ENCODE measurements at places on chromosomes 13 and 19.

DNA sequence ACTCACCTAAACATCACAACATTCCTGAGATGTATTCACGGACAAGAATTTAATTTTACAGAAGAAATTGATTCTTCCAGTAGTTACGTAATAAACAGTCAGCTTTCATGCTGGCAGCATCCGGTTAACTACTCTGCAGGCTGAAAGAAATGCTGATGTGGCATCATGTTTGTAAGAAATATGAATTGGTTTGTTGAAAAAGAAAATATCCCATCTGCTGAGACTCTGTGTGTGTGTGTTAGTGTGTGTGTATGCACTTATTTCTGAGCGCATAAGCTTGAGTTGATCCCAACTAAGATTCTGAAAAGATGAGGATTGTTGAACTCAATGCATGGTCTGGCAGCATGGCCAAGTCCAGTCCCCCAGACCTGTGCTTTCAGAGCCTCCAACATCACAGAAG is 74.3 kb upstream of the FAM216B start:
- no peak for DNase-seq

GRCh38 chr13:39394796-39395678 is 208.0 kb downstream of the LHFPL6 start:
- DNase-seq: no peak

GRCh38 chr19:58181902-58182576 is 822 bp upstream of the ZNF274 start:
- DNase-seq: no peak

DNA sequence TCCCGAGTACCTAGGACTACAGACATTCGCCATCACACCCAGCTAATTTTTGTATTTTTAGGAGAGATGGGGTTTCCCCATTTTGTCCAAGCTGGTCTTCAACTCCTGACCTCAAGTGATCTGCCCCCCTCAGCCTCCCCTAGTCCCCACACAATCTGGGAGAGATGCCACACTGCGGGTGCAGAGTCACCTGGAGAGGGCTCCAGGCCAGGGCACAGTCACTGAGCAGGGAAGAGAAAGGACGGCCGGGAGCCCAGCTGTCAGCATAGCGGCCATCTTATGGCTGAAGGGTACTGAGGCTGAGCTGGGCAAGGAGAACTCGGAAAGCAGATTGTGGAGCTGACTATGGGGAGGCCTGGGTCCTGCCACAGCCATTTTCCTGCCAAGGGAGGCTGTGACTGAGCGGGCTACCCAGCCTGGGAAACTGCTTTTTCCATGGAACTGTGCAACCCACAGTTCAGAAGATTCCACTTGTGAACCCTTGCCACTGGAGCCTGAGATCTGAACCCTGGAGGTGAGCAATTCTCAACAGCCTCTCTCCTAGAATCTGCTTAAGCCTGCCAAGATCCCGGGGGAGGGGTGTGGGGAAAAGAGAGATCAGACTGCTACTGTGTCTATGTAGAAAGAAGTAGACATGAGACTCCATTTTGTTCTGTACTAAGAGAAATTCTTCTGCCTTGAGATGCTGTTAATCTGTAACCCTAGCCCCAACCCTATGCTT is 109.2 kb downstream of the ZNF486 start:
- no peak for DNase-seq

DNA sequence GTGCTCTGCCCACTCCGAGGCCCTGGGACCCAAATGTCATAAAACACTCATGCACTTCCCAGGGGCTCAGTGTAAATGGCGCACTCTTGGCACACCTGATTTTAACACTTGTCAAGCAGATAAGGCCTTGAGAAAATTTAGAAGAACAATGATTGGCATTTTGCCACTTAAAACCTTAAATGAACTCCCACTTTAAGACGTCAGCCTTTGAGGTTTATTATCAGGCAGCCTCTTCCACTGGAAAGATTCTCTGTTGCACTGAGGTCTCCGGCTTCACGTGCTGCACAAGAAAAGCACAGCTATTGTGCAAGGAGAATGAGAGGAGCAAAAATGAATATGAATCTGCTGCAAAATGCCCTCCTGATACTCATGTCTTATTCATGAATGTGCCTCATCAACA is 38.5 kb upstream of the ATP11A start:
- no peak for DNase-seq

DNA sequence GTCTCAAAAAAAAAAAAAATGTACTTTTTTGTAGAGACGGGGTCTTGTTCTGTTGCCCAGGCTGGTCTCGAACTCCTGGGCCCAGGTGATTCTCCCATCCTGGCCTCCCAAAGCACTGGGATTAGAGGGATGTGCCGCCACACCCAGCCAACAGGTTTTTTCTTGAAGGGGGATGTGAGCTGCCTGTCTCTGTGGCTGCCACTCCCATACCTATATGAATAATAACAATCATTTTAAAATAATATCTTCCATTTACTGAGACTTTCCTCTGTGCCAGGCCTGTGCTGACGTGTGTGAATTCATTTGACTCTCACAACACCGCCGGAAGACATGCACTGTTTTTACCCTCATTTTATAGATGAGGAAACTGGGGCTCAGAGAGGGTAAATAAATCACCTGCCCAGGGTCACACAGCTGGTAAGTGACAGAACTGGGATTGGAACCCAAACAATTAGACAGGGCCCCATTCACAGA is 7.2 kb upstream of the BCL3 start:
- no peak for DNase-seq

DNA sequence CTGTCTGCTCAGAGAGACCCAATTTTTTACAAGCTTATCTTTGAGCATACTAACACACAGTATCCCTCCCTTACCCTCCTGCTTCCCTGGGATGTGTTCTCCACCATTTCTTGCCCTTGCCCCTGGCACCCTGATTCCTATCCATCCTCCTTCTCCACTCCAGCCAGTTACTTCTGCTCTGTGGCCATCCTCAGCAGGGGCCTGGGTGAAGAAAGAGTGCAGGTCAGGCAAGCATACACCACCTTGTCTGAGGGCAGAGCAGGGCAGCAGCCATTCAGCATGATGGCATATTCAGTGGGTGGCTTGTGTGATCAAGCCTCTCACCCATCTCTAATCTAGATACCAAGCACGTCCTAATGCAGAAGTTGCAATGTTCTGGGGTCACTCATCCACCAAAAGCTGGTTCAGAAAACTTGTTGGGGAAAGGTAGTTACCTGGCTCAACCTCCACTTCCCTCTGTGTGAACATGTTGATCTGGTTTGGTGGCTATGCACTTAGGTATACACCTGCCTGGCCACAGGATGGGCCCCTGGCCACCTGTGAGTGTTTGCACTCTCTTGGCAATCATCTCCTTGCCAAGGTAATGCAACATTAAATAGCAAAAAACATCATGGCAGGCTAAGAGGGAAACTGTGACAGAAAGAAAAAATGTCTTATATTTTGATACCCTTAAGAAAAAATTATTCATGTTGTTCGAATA is 900.3 kb upstream of the MIR17HG start:
- no peak for DNase-seq

DNA sequence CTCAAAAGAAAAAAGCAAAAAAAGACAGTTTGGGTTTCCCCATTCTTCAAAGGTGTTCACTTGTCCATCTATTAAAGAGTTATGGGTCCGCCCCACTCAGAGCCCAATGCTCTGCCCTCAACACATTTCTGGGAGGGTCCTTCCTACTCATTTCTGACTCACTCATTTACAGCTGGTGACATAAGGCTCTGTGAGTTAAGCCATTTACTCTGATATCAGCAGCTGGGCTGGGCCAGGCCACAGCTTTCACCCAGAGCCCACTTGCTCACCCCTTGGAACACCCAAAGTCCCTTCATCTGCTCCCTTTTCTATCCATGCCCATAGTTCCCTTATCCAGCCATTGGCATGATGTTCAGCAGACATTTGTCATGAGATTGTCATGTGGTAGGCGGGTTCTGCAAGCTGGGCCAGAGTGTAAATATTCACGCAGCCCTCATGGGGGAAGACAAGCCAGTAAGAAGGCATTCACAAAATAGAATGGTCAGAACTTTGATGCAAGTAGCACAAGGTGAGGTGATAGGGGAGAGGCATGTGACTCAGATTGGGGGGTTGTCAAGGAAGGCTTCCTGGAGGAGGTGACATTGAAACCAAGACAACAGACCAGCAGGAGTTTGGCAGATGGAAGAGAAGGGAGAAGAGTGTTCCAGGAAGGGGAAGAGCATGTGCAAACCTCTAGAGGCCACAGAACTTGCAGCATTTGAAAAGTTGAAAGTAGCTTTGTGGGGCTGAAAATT is 5.9 kb downstream of the MAST1 start:
- no peak for DNase-seq

DNA sequence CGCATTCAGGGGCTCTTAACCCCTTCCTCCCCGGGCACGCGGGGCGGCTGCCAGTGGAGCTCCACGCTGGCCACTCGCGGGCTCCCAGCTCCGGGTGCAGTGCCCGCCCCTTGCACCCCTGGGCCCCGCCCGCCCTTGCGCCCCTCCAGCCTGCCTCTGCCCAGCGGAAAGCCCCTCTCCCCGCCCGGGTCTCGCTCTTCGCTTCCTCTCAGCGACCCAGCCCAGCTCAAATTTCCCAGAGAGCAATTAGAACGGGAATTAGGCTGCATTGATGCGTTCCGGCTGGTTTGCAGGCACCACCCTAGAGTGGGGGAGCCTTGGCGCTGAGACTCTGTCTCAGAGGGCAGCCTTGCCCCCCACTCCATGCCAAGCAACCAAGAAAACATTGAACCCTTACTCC is 1.8 kb upstream of the GSX1 start:
- DNase-seq: no peak

- DNase-seq: no peak
Observed at GRCh38 chr19:17246681-17247425, 1.1 kb upstream of the NR2F6 start.

GRCh38 chr13:20431080-20431479 is 94.6 kb downstream of the CRYL1 start:
- DNase-seq: no peak

DNA sequence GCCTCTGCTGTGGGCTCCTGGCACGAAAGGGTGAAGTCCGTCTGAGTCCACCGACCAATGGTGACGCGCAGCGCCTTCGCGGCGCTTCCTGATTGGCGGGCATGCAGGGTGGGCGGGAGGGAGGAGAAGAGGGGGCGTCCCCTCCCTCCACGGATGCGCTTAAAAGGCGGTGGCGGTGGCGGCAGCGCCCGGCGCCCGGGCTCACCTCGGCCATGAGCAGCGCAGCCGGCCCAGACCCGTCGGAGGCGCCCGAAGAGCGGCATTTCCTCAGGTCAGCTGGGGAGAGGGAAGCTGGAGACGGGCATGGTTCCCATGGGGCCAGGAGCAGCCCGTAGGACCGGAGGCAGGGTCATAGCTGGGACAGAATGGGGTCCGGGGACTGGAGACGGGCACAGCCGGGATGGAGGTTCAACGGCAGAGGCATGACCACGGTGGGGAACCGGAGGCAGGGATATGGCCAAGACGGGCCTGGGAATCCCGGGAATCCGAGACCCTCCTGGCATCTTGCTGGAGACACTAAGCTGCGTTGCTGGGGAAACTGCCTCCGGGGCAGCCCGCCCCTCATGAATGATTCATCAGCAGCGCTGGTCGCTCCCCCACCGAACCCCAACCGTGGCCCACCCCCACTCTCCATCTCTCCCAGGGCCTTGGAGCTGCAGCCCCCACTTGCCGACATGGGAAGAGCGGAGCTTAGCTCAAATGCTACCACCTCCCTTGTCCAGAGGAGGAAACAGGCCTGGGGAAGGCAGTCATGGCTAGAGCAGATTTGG is at the start of gene YJEFN3:
Gene YJEFN3, plus strand, starts transcription at position 191 of the 770 bp plus-strand sequence. Its CDS starts 22 bp downstream, at position 213.
- no peak for DNase-seq
